Activated CD4-positive, alpha-beta T cell treated with anti-CD3 and anti-CD28 coated beads for 36 hours (primary cell): ENCODE measurements at places on chromosomes 12 and 14. TPM values are rescaled to one million over a fixed set of nuclear protein-coding genes. Genes with fewer than 3 reads are reported as not detected.

Gene CLEC2A
- total RNA-seq: not detected

GRCh38 chr14:85662096-85662495 is 132.2 kb downstream of the FLRT2 start:
- H3K4me3 ChIP-seq: no peak overlapping the region
- H3K36me3 ChIP-seq: no peaks in the 10 kb centered on the region
- no peaks in the 10 kb centered on the region for H3K27me3 ChIP-seq
- H3K27ac ChIP-seq: no peak overlapping the region
- DNase-seq: no peak
- H3K4me1 ChIP-seq: no peaks in the 10 kb centered on the region

Gene LRFN5
- not detected for total RNA-seq

Gene ADCY4
- 1.4 TPM for total RNA-seq

GRCh38 chr14:58780605-58781004 is 142.8 kb downstream of the DACT1 start:
- H3K36me3 ChIP-seq: no peaks in the 10 kb centered on the region
- no peak overlapping the region for H3K4me3 ChIP-seq
- DNase-seq: no peak
- H3K4me1 ChIP-seq: no peaks in the 10 kb centered on the region

DNA sequence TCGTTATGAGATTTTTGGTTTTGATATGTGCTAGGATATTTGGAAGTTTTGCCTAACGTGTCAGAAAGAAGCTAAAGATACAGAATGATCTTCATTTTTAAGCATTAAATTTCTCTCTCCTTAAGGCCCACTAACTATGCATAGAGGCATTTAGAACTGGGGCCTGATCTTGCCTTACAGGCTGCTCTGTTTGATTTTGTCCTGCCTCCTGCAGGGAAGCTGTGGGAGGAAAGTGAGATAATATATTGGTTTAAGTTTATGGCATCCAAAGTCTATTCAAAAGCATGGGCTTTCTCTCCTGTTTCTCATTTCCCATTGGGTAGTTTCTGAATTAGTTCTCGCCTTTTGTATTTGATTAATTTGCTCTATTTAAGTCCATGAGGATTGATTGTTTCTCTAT is 250.3 kb upstream of the FBXO33 start:
- DNase-seq: no peak
- H3K4me1 ChIP-seq: peaks cover 3% of the 10 kb centered on the region
- no peak overlapping the region for H3K27ac ChIP-seq
- no peaks in the 10 kb centered on the region for H3K36me3 ChIP-seq
- H3K27me3 ChIP-seq: no peaks in the 10 kb centered on the region

DNA sequence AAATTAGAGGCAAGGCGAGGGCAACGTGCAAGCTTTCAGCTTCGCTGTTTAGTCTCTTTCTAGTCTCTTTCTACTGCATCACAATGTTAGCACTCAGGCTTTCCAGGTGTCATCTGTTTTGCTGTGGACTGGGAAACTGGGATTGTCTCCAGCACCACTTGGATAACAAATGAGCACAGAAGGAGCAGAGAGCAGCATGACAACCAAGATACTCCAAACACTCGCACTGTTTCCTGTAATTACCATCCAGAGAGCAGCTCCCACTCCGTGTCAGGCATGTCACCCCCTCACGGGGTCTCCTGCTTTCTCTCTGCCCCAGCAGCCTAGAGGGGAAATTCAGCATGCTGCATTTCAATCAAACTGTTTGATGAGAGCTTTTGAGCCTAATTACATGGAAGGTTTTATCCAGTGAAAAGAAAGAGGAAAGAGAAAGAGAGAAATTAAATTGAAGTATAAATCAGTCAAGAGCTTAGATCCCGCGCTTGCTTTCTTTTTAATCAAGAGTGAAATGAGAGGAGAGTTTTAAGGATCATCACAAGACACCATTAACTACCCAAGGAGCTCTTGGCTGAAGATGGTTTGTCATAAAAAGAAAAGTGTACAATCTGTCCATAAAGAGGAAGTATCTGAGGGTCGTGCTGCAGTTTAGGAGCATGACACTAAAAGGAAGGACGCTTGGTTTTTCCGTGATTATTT is 917.7 kb downstream of the DIO2 start:
- H3K36me3 ChIP-seq: no peaks in the 10 kb centered on the region
- no peak overlapping the region for H3K4me3 ChIP-seq
- no peak overlapping the region for H3K27ac ChIP-seq
- no peaks in the 10 kb centered on the region for H3K27me3 ChIP-seq

Gene DGKA
- total RNA-seq: 341 TPM

GRCh38 chr12:113970211-113970610 is 4.1 kb upstream of the RBM19 start:
- DNase-seq: no peak
- H3K4me3 ChIP-seq: no peak overlapping the region
- peaks cover 12% of the 10 kb centered on the region for H3K4me1 ChIP-seq
- H3K27me3 ChIP-seq: peaks cover 21% of the 10 kb centered on the region
- H3K36me3 ChIP-seq: peaks cover 3% of the 10 kb centered on the region

- peak overlapping the region; percentile 35 for H3K4me3 ChIP-seq
- no peaks in the 10 kb centered on the region for H3K27me3 ChIP-seq
- H3K36me3 ChIP-seq: peaks cover 22% of the 10 kb centered on the region
Observed at GRCh38 chr12:100138048-100138802, 4.4 kb downstream of the BLTP3B start.

DNA sequence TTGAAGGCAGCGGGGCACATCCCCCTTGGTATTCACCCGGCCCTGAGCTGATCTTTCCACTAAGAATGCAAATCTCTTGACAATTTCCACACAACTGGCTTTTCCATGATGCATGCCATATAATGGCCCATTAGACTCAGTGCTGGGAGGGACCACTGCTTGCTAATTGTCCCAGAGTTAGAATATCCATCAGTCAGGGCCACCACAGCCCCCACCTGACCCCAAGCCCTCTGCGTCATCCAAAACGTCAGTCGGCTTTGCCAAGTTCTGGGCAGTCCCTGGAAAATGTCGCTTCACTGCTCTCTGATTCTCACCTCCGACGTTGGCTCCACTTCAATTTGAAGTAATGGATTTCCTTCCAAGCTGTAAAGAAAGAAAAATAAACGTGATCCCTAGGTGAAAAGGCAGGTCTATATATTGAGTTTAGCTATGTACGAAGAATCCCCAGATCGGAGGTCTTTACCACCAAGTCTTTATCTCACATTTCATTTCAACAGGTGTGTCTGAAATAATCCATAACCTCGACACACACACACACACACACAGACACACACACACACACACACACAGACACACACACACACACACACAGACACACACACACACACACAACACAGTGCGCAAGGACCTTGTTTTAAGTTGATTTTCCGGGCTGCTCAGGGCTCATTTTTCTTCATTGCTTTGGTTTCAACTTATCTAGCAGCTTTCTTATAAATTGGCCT is 165.5 kb upstream of the NOS1 start:
- H3K4me3 ChIP-seq: no peak overlapping the region
- H3K36me3 ChIP-seq: no peaks in the 10 kb centered on the region
- no peak overlapping the region for H3K27ac ChIP-seq
- H3K4me1 ChIP-seq: no peaks in the 10 kb centered on the region
- H3K27me3 ChIP-seq: no peaks in the 10 kb centered on the region

Gene NUAK1
- not detected for total RNA-seq

DNA sequence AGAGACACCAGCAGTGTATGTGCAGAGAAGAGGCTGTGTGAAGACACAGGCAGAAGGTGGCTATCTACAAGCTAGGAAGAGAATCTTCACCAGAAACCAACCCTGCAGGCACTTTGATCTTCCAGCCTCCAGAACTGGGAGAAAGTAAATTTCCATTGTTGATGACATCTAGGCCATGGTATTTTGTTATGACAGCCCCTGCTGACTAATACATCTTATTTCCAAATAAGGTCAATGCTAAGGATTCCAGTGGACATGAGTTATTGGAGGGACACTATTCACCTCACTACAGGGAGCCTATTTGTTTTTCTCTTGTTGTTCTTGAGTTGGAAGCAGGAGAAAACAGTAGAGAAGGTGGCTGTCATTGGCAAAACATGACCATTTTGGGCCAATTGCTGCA is 88.5 kb upstream of the RIN3 start:
- no peak overlapping the region for H3K4me3 ChIP-seq
- peaks cover 5% of the 10 kb centered on the region for H3K4me1 ChIP-seq
- H3K27me3 ChIP-seq: no peaks in the 10 kb centered on the region
- no peak overlapping the region for H3K27ac ChIP-seq

Gene NPFF
- not detected for total RNA-seq

DNA sequence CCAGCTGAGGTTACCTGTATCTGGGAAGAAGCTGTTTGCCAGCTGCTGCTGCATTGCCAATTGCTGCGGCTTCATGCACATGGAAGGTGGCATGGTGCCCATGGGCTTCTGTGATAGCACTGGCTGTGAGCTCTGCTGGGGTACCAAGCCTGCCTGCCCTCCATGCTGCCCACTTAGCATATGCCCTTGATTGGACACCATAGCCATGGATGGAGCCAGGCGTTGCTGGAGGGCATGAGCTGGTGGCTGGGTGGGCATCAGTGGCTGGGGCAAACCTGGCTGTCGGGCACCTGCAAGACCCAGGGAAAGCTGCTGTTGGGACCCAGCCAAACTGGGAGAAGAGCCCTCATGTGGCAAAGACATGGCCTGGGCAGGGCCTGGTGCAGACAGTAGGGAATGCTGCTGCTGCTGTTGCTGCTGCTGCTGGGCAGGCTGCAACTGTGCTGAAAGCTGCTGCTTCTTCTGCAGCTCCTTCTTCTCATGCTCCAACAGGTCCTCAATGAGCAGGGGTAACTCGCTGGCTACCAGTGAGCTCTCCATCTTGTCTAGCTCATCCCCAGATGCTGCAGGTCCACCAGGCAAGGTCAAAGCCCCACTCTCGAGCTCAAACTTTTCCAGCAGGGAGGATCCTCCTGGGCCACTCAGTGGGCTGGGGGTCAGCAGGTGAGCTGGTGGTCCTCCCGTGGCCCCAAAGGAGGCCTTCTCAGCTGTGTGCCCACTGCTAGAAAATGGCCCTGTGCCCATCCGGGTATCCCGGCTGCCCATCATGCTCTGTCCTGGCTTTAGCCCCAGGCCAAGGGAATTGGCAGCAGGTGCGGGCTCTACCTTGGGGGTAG is 18.8 kb upstream of the PRKAG1 start:
- H3K36me3 ChIP-seq: peaks cover 41% of the 10 kb centered on the region
- no peaks in the 10 kb centered on the region for H3K27me3 ChIP-seq
- no peak for DNase-seq
- no peaks in the 10 kb centered on the region for H3K4me1 ChIP-seq
- H3K4me3 ChIP-seq: no peak overlapping the region
- H3K27ac ChIP-seq: no peak overlapping the region

Gene FAM177A1
- total RNA-seq: 35.4 TPM

GRCh38 chr14:24876996-24877395 is 173.0 kb downstream of the STXBP6 start:
- peaks cover 9% of the 10 kb centered on the region for H3K27me3 ChIP-seq
- no peak for DNase-seq
- H3K36me3 ChIP-seq: no peaks in the 10 kb centered on the region
- no peak overlapping the region for H3K27ac ChIP-seq
- H3K4me1 ChIP-seq: no peaks in the 10 kb centered on the region

GRCh38 chr14:56590535-56590960 is 10.9 kb downstream of the TMEM260 start:
- DNase-seq: no peak
- peaks cover 8% of the 10 kb centered on the region for H3K36me3 ChIP-seq
- no peak overlapping the region for H3K4me3 ChIP-seq
- H3K27me3 ChIP-seq: no peaks in the 10 kb centered on the region

DNA sequence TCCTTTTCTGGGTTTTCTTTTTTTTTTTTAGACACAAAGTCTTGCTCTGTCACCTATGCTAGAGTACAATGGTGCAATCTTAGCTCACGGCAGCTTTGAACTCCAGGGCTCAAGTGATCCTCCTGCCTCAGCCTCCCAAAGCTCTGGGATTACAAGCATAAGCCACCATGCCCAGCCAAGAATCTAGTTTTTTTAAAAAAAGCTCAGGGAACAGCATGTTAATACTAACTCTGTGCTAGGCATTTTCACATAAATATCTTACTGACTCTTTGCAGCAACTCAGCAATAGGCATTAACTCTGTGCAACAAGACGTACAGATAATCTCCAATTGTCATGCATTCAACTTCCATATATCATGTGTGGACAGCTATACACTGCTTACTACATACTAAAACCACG is 97.4 kb downstream of the LLPH start:
- no peak overlapping the region for H3K27ac ChIP-seq
- no peaks in the 10 kb centered on the region for H3K36me3 ChIP-seq
- no peak overlapping the region for H3K4me3 ChIP-seq
- H3K27me3 ChIP-seq: peaks cover 16% of the 10 kb centered on the region
- no peaks in the 10 kb centered on the region for H3K4me1 ChIP-seq
- no peak for DNase-seq

Gene ALX1
- not detected for total RNA-seq

Gene SOAT2
- total RNA-seq: 0.57 TPM

DNA sequence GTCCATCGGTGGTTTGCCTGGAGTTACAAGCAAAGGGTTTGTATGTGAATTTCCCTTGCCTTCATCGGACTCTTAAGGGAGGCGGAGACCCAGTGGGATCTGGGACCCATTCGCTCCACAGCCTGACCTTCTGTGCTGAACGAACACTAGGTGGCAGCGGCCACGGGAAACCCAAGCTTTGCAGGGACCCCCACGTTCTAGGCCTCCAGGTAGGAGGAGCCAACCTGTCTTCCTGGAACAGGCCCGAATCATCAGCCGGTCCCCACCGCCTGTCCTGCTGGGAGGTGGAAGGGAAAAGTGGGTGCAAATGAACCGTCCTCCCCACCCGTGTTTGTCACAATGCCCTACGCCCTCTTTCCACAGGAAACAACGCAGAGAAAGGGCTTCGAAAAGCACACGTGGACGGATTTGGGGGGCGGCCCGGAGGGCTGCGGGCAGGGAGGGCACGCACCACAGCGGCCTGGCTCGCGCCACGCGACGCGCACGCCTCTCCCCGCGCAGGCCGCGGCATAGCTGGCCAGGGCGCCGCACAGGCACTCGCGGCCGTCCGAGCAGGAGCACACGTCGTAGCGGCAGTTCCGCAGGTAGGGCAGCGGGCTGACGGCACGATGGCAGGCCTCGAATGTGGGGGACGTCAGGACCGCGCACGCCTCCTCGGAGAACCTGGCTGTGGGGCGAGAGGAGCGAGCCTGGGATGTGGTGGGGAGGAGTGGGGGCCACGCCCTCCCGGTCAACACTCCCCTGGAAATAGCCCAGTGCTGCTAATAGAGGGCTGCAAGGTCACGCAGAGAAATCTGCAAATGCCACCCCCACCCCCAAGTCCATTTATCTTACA is 67.8 kb downstream of the VWF start:
- peak; percentile 40 for DNase-seq
- peaks cover 9% of the 10 kb centered on the region for H3K27me3 ChIP-seq
- H3K27ac ChIP-seq: no peak overlapping the region
- no peaks in the 10 kb centered on the region for H3K36me3 ChIP-seq
- no peaks in the 10 kb centered on the region for H3K4me1 ChIP-seq
